NCI-H2227 treated with DMSO at 0.1 percent for 48 hours (cell line): ENCODE measurements at places on chromosomes 16 and 17.

DNA sequence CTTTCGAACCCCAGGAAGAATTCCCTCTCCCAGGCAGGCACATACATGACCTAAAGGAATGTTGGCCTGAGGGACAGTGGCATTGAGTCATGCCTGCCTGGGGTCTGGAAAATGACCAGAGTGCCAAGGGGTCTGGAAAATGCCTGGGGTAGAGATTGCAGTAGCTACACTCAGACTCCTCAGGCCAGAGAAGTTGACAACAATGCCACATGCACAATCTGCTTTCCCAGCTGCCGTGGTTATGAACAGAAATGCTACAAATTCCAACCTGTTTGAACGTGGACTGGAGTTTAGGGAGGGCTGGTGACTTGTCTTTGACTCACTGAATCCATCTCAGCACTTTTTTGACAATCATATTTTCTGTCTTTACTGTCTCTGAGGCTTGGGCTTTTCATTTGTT lies 250.0 kb downstream of the ABCC12 start:
- no peak for DNase-seq

DNA sequence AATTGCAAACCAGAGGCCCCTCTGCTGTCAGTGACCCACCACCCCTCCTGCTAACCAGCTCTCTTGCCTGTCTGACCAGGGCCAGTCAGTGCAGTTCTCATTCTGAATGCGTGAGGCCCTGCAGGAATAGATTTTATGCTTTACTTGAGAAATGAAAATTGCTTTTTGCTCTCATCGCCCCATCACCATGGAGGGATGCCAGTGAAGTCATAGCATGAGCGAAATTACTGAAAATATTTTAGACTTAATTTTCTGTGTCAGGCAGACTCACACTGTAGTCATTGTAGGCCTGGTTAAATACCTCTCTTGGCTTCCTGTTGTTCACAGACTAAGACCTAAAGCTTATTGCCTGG lies 490.5 kb upstream of the CDH5 start:
- DNase-seq, result no peak

DNA sequence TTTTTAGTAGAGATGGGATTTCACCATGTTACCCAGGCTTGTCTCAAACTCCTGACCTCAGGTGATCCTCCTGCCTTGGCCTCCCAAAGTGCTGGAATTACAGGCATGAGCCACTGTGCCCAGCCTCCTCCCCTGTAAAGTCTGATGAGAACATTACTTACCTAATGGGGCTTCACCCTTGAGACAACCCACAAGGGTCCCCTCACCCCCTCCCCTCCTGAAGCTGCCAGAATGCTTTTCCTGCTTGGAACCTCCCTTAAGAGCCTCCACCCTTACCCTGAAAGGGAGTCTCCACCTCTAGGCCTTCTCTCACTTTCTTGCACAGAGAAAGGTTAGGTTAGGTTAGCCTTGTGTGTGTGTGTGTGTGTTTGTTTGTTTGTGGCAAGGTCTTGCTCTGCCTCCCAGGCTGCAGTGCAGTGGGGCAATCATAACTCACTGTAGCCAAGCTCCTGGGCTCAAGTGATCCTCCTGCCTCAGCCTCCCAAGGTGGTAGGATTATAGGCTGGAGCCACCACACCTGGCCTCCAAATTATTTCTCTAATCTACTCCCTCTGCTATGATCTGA lies 8.9 kb downstream of the SLC5A11 start:
- DNase-seq, result no peak

GRCh38 chr16:75254359-75254837 lies 3.0 kb upstream of the BCAR1 start:
- no peak for DNase-seq

DNA sequence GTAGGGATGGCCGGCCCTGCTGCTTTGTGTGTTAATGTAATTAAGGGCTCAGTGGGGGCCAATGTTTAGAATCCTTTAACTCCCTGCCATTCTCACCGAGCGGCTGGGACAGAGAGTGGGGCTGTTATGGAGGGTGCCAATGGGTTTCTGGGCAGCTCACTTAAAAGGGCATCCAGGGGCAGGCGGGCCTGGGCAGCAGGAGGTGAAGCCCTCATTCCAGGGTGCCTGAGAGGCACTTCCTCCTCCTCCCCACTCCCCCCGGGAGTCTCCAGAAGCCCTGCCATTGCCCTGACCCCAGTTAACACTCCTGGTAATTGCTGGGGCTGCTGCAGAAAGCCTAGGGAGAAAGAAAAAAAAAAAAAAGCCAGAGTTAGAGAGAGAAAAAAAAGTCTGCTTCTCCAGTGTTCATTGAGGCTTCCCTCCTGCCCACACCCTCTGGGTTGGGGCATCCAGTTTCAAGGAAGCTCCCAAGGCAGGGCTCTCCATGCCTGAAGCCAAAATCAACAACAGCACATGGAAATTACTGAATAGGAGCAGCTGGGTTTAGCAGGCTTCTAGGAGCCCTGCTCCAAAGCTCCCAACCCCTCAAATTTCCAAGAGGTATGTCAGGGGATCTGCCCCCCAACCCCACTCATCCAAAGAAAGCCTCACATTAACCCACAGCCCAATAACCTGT lies 28.0 kb downstream of the CUEDC1 start:
- DNase-seq, result peak; percentile 67

- DNase-seq, result no peak
Observed at GRCh38 chr17:68498479-68499326, 13.5 kb upstream of the PRKAR1A start.

DNA sequence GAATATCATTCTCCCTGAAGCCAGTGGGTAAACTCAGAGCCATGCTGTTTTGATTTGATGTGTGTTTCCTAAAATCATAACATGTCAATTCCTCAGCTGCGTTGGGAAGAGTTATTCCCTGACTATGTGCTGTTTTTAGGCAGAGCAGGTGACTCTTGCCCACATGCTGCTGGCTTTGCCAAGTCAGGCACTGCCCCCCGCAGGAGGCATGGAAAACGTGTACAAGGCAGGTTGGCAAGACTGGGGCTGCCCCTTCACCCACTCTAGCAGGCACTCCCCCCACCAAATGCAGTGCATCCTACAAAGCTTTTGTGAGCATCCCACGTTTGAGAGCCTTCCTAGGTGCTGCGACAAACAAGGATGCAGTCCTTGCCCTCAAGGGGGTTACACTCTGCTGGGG lies 38.3 kb upstream of the NAT9 start:
- no peak for DNase-seq

DNA sequence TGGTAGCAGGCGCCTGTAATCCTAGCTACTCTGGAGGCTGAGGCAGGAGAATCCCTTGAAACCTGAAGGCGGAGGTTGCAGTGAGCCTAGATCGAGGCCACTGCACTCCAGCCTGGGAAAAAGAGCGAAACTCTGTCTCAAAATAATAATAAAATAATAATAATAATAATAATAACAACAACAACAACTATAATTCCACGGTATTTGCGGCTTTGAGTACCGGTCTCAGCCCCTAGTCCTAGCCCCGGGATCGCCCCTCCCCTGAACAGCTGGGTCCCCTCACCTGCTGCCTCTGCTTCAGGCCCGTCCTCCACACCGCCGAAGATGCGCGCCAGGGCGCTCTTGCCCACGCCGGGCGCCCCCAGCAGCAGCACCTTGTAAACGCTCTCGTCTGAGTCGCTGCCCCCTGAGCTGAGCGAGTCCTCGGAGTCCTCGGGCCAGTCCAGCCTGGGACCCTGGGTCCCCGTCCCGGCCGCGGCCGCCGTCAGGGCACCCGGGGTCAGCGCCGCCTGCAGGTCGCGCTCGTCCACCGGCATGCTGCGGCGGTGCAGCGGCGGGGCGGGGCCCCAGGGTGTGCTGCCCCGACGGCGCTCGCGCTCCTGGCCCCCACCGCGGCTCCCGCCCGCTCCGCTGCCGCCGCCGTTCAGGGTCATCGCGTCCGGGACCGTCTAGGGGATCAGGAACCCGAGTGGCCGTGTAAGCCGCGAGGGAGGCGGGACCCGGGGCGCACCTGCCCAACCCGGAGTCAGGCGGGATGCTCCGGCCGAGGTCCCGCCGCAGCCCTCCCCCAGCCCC lies 611 bp downstream of the RRAD start:
- no peak for DNase-seq

- DNase-seq, result no peak
Observed at GRCh38 chr17:46264456-46265198, 30.3 kb upstream of the LRRC37A start.
